ENCODE measurements at places on chromosomes 5 and 9.

DNA sequence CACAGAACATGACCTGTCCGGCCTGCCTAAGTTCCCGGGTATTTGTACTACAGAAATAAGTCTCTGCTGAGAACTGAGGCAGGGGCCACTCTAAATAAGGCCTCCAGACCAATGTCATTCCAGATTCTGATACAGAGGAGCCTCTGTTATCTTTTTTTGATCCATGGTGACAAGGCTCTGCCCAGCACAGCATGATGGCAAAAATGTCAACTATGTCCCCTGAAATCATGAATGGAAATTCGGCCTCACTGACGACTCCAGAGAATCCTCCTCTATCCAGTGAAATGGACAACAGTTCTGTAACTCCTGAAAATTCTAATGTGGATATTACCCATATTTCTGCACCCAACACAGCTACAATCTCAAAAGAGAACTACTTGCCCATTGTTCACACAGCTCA is 335.0 kb downstream of the DNAH5 start:
- DNase-seq = no peak

- no peak for DNase-seq
Observed at GRCh38 chr9:104746798-104747197, 685 bp upstream of the NIPSNAP3A start.

- DNase-seq = no peak
Observed at GRCh38 chr9:119092125-119092524, 277.1 kb downstream of the BRINP1 start.

DNA sequence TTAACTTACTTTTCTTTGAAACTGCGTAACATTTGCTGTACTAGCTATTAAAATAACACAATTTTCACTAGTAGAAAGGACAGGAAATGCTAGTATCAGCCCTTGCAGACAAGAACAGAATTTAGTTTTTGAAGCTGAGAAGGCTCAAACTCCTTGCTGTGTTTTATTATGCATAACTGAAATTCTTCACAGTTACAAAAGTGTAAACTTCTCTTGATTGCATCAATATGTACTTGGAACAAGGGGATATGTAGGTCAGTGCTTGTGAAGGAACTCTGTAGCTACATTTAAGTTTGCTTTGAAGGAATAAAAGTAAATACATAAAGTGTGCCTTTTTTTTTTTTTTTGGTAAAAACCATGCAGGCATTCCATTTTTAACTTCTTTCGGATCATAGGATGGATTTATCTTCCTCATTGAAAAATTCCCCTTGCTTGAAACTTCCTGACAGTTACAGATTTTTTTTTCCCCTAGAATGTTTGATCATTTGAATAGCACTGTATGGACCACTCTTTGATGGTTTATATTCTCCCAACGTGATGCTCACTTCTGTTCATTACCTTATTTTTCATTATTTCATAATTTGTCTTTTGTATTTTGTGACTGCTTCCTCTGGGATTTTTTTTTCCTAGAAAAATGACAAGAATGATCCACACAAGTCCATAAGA is 94.9 kb upstream of the DAB2 start:
- no peak for DNase-seq

DNA sequence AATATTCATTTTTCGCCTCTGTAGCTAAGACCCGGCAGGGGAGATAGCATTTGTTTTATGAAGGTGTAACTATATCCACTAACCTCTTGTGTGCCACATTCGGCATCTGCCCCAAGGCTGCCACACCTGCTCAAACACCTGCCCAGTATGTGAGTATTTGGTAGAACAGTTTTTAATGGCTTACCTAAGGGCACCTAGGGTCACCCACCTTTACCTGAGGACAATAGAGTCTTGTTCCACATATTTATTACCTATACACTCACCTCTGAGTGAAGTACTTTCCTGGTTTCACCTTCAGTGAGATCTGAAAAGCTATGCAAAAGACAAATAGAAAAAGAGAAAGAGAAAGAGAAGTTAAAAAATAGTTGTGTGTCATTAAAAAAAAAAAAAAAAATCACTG is 68.0 kb upstream of the PIP5K1B start:
- DNase-seq = no peak

GRCh38 chr5:107456281-107456715 is 214.4 kb downstream of the EFNA5 start:
- no peak for DNase-seq

- no peak for DNase-seq
Observed at GRCh38 chr5:94180761-94181160, 437.6 kb downstream of the KIAA0825 start.

- no peak for DNase-seq
Observed at GRCh38 chr5:83323557-83324180, 147.9 kb upstream of the VCAN start.

DNA sequence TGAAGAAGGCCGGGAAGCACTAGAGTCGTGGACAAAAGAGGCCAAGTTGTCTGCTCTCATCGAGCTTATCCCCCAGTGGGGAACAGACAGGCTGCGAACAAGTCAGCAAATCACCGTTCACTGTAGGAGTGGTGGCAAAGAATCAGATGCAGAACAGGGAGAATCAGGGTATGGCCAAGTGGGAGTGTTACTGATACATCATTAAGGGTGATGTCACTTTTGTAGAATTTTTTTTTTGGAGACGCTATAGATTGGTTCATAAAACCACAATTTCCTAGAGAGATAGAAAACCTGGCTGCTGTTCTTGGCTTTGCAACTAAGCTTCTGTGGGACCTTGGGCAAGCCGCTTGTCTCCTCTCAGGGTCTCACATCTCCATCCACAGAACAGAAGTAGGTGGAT is 21.3 kb downstream of the SPRY4 start:
- DNase-seq = no peak

GRCh38 chr5:72408603-72409002 is 88.4 kb downstream of the PTCD2 start:
- DNase-seq = no peak

DNA sequence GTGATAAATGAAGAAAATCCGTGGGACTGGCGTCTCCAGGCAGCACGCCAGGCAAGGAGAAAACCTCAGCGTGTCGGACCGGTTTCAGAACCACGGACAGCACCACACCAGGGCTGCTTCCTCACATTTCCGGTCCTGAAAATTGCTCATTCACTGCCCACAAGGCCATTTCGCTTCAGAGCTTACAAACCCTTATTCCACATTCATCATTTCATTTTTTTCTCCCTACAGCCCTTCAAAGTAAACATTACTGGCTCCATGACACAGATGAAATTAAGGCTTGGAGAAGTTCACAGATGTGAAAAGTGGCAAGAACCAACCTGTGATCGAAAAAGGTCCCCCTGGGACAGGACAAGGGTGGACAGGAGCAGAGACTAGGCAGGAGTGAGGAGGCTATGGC is 1.5 kb upstream of the GPRIN1 start:
- peak; percentile 80 for DNase-seq

DNA sequence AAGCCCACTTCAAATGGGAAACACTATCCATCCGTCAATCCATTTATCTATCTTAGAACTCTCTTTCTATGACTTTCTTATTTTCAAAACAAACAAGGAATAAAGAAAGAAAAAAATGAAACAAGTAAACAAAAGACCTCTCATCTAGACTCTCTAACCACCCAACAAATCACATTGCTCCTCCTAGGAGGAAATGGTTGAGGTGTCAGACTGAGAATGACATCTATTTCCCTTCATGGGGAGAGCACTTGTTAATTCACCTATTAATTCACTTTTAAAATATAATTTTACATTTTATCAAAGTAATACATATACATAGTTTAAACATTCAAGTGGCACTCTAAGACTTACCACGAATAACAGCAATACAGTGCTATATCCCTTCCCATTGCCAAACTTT is 2.4 kb upstream of the IL31RA start:
- DNase-seq = no peak

GRCh38 chr5:307306-307705 is 14.2 kb upstream of the AHRR start:
- no peak for DNase-seq

GRCh38 chr5:108295578-108296368 is 86.1 kb downstream of the FBXL17 start:
- DNase-seq = no peak

GRCh38 chr9:117723986-117724625 is 19.9 kb downstream of the TLR4 start:
- DNase-seq = no peak

DNA sequence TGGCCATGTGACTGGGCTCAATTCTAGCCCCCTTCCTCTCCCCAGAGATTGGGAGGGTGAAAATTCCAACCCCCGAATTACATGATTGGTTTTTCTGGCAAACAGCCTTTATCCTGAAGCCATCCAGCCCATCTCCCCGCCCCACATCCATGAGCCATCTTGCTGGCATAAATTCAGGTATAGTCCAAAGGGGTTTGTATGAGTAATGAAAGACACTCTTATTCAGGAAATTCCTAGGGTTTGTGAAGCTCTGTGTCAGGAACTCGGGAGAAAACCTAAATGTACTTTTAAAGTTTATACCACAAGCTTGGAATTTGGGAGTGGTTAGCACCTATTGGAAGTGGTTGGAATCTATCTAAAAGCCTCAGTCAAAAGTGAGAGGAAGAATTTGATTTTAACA is 80.6 kb upstream of the SIMC1 start:
- DNase-seq = no peak

DNA sequence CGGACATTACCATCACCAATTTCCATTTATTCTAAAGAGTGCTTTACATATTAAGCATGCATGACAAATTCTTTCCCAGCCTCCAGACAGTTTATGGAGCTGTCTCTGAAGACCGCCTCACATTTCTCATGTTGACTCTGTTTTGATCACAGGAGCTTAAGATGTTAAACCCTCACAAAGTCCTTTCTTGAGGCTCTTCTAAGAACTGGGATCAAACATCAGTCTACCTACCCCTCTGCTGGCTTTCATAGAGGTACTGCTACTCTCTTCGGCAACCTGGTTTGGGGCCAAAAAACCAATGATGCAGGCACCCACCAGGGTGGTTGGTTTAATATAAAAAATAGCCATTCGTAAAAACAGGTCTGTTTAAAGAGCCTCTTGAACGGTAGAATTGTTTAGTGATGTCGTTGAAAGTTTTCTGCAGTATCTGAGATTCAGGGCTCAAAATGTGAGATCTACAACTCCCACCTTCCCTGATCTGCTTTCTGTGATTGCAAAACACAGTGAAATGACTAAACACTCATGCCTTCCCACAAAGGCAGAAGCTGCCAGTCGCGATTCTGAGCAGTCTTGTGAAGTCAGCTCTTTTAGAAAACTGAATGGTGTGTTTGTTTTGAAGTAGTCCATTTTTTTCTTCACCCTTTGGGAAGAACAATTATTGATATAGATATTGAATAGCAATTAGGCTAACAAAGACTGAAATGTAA is 3.5 kb downstream of the RXFP3 start:
- DNase-seq = no peak

DNA sequence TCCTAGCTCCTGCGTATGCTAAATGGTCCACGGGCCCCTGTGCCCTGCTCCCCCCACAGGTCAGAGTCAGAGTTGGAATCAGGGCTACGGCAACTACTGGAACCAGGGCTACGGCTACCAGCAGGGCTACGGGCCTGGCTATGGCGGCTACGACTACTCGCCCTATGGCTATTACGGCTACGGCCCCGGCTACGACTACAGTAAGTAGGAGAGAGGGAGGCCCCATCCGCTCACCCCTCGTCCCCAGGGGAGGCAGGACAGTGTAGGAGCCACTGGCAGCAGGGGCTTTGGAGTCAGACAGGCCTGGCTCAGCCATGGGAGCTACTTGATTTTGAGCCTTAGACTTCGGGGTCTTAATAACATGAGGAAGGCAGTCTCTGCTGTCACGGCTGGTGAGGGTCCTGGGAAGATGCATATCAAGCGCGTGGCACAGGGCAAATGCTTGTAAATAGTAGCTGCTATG is 5.8 kb downstream of the HNRNPAB start:
- DNase-seq = no peak

DNA sequence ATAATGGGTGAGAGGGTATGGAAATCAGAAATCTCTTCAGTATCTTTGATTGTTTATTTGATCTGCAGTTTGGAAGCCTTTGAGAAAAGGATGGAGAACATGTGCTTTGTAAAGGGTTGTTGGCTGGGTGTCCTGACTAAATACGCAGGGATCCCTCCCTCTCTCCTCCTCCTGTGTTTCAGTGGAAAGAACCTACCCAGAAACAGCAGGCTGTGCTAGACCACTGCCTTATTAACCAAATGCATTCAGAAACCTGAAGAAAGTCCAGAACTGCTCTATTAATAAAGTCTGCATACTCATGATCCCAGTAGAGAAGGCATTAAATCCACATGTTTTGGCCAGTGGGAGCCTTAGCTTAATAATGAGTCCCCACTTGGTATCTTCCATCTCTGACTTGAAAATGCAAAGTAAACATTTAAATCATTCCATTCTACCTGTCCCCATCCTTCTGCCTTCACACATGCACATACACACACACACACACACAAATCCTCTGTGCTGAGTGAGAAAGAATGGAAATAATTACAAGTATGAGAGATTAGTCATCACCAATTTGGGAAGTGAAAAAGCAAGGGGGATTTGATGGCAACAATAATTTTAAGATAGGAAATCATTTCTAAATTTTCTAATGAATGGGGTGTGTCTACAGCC is 10.0 kb upstream of the LECT2 start:
- DNase-seq = no peak

DNA sequence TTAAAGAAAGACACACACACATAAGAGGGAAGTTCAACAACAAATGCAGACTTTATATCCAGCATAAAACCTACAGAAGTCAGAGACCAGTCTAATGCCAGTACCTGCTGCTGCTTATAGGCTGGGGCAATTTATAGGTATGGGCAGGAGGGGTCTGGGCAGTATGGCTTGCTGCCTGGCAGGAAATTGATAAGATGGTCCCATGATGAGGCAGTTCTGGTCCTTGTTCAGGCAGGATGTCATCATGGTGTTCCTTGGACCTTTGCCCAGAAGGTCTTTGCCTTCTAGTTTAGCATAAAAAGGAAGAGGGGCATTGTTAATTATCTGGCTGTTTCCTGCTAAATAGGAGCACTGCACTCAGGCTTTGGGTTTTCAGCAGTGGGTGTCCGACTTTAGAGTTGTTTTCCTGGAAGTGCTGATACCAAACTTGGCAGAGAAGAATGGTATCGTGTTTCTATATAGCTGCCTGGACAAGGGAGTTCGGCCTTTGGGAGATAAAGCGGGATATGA is 10.4 kb upstream of the PDCD1LG2 start:
- DNase-seq = no peak

DNA sequence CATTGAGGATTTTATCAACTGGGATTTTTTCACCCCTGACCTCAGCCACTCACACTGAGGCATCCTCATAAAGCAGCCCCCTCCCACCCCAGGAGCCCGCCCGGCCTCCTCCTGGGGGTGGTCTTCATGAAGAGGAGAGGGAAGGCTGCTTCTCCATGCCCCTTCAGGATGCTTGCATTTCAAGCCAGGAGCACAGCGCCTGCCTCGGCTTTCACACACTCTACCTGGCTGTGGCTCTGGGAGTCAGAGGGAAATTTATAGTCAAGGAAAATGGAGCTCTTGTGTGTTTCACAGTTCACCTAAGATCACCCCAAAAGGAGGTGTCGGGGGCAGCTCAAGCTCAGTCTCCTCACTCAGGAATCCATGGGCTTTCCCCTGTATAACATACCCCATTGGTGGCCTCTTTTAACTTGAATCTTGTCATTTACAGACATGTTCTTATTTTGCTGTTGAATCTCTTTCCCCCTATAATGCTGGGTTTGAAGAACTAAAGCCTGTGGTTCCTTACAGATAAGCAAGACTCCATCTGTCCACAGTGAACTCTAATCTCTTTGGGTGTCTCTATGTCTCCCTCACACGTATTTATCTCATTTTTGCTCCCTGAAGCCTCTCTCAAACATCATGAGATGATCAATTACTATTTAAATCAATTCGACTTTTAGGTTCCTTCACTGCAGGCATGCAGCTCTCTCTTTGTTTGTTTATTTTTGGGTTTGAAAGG is 22.6 kb upstream of the IQGAP2 start:
- no peak for DNase-seq

GRCh38 chr5:105752801-105753200 is 1917.9 kb downstream of the EFNA5 start:
- no peak for DNase-seq

GRCh38 chr5:52041842-52042241 is 658.6 kb downstream of the ISL1 start:
- DNase-seq = no peak

All from Right ventricle myocardium superior (tissue), 1 donor.